ENCODE measurements at places on chromosomes 12 and 14. TPM values are rescaled to one million over a fixed set of nuclear protein-coding genes. Genes with fewer than 3 reads are reported as not detected.

DNA sequence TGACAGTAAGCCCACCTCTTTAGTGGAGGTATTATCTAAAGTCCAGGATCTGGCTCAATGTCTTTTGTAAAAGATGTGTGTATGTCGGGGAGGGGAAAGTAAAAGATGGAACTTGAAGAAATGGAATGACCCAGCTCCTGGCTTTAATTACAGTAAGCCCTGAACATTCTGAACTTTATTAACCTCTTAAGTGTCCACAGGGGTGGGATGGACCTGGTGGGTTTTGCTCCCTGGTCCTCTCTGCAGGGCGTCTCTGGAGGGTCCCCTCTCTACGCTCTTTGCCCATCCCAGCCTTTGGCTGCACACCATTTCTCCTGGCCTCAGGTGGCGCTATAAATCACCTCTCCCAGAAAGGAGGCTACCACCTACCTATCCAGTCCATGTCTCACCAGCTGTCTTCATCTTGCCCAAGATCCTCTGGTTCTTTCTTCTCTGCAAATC is 3.7 kb upstream of the CISTR start:
- no peak for DNase-seq

The NAV3 gene
- total RNA-seq = 29.9 TPM

DNA sequence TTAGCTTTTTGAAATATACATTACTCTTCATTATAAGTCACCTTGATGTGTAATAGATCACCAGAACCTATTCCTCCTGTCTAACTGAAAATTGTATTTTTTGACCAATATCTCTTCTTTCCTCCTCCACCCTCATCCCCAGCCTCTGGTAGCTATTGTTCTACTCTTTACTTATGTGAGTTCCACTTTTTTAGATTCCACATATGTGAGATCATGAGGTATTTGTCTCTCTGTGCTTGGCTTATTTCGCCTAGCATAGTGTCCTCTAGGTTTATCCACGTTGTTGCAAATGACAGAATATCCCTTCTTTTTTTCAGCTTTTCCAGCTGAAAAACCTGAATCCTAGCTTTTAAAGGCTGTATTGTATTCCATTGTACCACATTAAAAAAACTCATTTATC is 82.1 kb downstream of the MIPOL1 start:
- no peak for DNase-seq

The TRPV4 gene
- 2.2 TPM for total RNA-seq

The CIROP gene
- total RNA-seq = not detected

DNA sequence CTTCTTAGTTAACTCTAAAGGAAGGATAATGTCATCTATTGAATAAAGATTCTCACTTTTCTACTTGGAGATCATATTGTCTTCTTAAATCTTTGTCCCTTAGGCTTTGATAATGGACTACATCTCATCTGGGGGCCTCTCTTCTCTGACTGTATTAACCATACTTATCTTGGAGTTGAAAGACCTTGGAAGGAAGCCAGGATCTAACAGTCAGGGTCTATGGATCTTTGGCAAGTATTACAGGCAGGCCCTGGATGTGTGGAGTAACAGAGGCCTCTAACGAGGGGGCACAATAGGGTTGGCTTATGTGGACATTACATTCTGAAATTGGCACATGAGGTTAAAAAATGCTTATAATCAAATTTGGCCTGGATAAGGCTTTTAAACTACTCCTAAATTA is 513.8 kb downstream of the NRXN3 start:
- no peak for DNase-seq

The PRDM4 gene
- total RNA-seq = 23.1 TPM

- no peak for DNase-seq
Measured at GRCh38 chr12:124842800-124843510, 20.7 kb downstream of the SCARB1 start.

DNA sequence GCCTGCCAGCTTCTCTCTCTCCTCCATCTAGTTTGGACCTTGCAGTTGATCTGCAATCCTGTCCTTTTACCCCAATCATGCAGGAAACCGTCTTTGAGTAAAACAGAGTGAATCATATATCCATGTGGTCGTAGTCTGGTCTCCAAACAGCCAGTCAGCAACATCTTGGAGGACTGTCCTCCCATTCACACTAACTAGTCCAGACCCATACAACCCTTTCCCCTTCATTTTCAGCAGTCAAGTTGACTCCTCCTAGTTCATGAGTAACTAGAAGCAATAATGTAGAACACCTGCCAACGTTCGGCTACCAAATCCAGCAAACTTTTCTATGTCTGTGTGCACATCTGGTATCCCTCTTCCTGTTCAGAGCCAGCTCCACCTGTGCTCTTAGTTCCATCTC is 10.8 kb upstream of the BIN2 start:
- no peak for DNase-seq

DNA sequence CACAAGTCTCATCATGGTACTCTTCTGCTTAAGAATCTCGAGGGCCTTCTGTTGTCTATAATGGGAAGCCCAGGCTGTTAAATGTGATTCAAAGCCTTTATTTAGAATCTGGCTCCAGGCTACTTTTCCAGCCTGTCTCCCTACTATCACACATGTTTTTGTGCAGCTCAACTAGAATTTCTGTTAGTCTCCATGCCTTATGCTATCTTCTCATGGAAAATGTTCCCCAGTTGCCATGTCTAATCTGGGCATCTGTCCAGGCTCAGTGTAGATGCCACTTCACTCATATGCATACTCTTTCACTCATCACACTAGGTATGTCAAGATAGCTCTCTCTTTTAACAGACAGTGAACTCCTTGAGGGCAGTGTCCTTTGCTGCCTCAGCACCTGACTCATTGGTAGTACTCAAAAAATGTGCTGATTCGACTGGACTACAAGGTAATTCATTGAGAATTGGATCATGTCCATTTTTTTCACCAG is 145.3 kb downstream of the TTLL5 start:
- DNase-seq = no peak

GRCh38 chr14:74645244-74645643 is 33.2 kb upstream of the LTBP2 start:
- no peak for DNase-seq

The GPRC5D gene
- total RNA-seq = not detected

GRCh38 chr12:75921622-75922289 is 109.8 kb downstream of the PHLDA1 start:
- DNase-seq = no peak

The FAM90A1 gene
- not detected for total RNA-seq

- DNase-seq = no peak
Measured at GRCh38 chr14:77989441-77989991, 180.7 kb upstream of the NRXN3 start.

GRCh38 chr14:61520576-61520975 is 174.7 kb upstream of the HIF1A start:
- no peak for DNase-seq

DNA sequence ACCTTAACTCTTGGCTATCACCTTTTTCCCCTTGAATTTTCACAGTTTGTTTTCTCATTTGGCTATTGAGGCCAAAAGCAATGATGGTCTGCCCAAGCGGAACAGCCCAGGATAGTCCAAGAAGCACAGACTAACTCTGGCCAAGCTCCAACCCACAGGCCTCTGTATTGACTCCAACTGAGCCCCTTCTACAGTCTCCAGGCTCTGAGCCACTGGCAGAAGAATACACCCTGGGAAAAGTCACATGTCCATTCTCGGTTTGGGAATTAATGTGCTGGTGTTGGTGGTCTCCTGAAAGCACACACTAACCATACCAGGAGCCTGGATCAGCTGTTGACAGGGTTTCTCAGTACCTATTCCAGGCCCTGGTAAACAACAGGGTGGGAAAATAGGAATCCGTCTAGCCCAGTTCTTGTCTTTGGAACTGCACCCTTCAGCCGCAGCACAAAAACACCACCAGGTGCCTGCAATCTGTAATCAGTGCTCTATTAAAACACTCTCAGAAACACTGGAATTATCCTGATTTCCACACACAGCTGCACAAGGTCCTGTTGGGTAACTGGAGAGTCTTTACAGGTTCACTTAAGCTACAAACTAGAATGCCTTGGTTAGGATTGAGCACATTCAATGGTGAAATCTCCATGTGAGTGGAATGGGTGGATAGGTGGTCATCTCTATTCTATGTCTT is 63.6 kb downstream of the STXBP6 start:
- no peak for DNase-seq

DNA sequence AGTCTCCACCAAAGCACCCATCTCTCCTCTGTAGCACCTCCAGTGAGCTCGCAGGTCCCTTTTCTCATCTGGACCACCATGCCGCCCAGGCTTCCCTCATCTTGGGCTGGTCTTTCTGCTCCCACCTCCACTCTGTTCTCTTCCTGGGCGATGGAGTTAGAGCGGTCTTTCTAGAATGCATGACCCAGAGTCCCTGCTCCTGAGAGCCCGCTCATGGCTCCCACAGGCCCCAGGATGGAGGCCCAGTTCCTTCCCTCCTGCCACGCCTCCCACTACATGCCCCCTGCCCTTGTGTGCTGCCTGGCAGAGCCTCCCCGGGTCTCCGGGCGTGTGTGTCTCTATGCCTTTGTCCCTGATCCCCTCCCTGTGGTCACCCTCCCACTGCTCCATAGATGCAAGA is 100.7 kb upstream of the RTL1 start:
- no peak for DNase-seq

The IFNG gene
- not detected for total RNA-seq

DNA sequence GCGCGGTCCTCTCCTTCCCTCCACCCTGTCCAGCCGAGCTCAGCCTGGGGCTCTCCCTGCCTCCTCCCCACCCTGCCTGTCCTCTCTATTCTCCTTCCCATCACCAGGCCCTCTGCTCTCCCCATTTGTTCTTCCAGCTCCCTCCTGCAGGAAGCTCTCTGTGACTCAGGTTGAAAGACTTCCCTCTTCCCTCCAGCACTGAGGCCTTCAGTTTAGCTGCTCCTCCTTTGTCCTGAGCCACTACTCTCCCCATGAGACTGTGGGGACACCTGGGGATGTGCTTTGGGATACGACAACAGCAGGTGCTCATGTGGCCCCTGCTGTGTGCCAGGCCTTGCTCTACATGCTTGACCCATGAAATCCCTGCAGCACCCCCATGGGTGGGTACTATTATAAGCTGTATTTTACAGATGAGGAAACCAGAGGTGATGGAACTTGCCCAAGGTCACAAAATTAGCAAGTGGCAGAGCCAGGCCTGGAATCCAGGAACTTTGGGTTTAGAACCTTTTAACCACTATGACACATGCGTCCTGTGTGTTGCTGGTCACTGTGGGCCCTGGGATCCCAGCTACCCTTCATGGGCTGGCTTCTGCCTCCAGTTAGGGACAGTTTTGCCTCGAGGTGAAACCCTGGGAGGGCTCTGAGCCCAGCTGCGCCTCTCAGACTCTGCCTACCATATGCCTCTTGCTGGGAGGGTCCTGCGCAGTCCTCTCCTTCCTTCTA is 5.5 kb downstream of the KRT80 start:
- no peak for DNase-seq

GRCh38 chr12:7557227-7557626 is 53.6 kb upstream of the CD163 start:
- no peak for DNase-seq

DNA sequence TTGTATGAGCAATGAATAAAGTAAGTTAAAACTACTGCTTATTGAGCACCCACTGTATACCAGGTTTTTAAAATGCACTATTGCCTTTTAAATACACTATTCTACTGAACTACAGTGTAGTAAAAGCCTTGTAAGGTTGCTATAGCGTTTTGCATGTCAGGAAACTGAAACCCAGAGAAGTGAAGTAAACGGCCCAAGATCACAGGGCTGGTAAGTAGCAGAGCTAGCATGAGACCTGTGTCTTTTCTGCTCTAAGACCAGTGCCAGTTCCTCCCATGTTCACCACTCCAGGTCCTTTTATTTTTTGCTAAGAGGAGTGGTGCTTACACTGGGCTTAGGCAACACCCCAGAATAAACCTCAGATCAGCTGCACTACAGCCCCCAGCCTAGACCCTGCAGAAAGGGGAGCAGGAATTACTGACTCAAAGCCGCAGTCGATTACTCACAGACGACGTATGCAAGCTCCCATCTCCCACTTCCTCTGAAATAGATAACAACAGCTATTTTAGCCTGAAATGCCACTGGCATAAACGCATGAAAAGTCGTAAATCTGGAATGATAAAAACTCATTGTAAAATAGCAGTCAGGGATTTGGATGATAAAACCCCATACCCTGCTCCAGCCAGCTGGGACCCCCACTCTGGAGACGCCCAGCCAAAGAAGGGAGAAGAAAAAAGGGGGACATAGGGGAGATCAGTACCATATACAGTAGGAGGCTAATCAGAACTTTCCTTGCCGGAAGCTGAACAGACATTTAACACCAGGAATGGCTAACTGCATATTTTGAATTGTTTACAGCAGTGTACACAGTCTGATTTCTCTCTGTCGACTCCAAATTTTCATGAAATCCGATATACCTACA is 108.3 kb downstream of the NUAK1 start:
- DNase-seq = no peak

DNA sequence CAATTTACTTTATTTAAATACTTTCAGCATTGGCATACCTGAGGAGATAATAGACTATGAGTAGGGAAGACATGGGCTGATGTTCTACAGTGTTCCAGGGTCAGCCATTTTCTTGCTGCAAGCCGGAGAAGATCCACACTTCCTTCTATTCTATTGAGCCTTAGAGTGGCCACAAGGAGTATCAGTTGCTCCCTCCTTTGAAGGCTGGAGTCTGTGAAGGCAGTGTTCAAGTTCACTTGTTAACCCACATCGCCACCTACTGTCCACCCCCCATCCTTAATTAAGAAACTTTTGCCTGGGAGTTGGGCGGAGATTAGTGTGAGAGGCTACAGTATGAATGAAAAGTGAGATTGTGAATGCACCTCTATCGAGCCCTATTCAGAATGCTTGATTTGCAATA is 666.6 kb downstream of the NRXN3 start:
- DNase-seq = no peak

DNA sequence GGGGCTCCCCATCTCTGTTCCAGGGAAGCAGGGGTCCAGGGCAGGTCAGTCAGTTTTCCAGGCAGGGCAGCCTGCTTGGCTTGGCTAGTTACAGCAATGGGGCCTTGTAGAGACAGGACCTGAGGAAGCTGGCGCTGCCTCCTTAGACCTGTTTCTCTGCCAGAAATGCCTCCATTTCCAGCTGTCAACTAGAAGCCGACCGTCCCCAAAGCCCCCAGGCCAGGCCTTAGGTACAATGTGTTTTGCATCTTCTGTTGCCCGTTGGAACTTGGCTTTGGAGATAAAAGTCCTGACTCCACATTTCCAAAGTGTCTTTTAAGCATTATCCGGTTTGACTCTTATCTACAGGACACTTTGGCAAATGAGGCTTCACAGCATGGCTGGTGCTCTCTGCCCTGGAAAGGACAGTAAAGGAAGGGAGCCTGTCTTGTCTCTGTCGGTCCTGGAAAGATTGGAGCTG is 42.6 kb downstream of the KRT80 start:
- no peak for DNase-seq

The MEG3 gene
- not detected for total RNA-seq

DNA sequence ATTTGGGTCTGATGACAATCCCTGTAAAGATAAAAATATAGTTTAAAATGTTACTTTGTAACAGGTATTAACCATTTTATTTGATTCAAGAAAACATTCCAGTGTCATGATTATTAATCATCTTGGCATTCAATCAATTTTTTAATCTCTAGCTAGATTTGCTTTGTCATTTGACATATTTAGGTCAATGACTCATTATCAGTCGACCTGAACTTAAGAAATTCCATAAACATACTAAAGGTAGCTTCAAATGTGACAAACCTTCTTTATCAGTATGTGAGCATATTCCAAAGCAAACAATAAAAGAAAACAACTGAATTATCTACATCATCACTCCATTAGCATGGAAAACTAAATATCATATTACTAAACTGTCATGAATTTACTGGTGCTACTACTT is 50.8 kb upstream of the CDKL1 start:
- DNase-seq = no peak
